ENCODE measurements at places on chromosomes 2 and 18.

DNA sequence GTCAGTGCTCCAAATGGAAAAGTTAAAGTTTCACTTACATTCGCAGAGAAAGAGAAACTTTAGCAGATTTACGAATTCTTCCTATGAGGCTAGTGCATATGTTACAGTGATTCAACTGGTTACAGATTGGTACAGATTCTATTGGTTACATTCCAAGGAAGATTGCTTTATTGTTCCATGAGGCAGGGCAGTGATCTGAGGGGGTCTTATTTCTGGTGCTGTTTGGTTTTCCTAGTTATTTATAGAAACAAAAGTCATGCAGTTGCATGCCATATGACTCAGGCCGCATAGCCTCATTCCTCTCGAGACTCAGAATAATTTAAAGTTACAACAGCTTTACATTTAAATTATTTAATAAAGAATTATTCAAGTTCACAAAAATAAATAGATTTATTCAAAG lies 385.4 kb upstream of the SYT4 start:
- DNase-seq, result no peak

GRCh38 chr2:121405233-121405632 lies 120.2 kb upstream of the TFCP2L1 start:
- no peak for DNase-seq

DNA sequence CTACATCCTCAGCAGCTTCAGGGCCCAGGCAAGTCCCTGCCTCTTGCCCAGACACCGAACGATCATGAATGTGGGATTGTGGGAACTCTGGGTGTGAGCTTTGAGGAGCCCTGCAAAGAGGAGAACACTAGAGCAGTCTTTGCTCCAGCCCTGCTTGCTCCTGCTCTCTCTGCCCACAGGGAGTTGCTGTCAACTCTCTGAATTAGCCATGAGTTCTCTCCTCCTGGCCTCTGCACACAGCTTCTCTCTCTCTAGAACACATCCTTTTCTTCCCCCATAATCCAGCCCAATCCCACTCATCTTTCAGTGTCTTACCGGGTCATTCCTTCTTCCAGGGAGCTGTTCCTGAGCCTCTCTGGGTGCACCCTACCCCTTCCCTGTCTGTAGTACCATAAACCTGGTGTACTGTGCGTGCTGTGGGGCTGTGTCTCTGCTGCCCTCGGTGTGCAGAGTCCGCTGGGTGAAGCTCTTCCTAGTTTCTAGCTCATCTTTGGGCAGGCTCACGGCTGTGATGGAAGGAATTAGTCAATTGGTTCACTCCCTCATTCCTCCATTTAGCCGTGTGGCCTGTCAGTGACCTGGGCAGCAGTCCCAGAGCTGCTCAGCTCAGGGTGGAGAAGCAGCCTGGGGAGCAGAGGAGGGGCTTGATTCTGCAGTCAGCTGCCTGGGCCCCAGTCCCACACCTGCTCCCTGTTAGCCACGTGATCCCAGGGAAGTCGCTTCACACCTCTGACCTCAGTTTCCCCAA lies 132.9 kb upstream of the HDAC4 start:
- DNase-seq, result no peak

DNA sequence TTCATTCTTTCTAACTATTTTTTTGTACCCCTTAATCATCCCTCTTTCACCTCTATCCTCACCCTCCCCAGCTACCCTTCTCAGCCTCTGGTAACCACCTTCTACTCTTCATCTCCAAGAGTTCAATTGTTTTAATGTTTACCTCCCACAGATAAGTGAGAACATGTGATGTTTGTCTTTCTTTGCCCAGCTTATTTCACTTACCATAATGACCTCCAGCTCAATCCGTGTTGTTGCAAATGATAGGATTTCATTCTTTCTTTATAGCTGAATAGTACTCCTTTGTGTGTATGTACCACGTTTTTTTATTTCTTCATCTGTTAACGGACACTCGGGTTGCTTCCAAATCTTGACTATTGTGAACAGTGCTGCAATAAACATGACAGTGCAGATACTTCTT lies 22.1 kb upstream of the TMEM37 start:
- DNase-seq, result no peak
